ENCODE measurements at places on chromosomes 5 and 9.

DNA sequence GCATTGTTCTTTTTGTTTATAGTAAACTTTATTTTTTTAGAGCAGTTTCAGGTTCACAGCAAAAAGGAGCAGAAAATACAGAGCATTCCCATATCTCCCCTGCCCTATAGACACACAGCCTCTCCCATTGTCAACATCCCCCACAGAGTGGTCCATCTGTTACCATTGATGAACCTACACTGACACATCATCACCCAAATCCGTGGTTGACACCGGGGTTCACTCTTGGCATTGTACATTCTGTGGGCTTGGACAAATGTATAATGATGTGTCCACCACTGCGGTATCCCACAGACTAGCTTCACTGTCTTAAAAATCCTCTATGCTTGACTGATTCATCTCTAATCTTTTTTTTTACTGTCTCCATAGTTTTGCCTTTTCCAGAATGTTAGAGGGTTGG is 120.7 kb upstream of the SPATA31C2 start:
- DNase-seq, result no peak

DNA sequence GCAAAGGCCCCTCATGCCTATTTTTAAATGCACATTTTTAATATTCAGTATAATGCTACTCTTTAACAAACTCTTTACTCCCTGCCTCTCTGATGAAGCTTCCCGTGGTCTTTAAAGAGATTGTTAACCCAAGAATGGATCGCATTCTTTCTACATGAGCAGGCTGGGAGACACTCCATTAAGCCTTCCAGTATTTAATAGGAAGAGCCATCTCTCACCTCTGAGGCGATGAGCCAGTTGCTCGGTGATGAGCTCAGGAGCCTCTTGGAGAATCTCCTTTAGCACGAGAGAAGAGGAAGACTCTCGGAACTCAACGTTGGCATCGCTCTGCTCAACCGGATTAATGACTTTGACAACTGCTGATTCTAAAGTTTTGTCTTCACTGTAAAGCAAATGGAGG is 59.6 kb downstream of the PRUNE2 start:
- DNase-seq, result no peak

GRCh38 chr5:175785681-175786080 is 85.7 kb upstream of the CPLX2 start:
- DNase-seq, result no peak

DNA sequence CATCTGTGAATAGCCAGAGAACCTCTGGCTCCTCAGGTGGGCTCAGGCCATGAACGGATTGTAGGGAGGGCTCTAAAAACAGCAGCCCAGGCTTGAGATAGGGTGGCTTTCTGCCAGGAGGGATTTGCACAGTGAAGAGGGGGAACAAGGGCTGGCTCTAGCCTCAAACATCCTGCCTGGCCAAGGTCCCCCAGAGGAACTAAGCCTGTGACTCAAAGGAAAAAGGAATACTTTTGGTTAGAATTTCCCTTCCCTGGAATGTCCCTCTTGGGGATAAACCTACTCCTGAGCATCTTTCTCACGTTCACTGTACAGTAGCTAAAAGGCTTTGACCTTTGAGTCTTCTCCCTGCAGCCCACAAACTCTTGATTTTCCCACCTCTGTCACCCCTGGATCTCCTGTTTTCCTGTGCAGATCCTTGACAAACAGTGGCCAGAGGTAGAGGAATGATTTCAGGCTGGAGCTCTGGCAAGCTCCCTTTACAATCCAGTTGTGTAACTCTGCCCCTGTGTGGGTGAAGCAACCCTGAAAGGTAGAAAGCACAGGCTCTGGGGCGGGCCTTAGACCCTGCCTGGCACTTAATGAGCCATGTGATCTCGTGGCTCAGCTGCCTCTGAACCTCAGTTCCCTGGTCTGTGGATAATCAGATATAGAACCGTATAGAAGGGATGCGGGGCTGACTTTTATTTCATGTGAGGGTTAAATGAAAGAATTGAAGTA is 17.4 kb downstream of the SEC61B start:
- no peak for DNase-seq
